ENCODE measurements at places on chromosomes 16 and 17.
A peak's percentile ranks its signal among the peaks of the same experiment; 100 is the strongest.

GRCh38 chr17:55588446-55589242 is 77.4 kb upstream of the SMIM36 start:
- no peak for DNase-seq

DNA sequence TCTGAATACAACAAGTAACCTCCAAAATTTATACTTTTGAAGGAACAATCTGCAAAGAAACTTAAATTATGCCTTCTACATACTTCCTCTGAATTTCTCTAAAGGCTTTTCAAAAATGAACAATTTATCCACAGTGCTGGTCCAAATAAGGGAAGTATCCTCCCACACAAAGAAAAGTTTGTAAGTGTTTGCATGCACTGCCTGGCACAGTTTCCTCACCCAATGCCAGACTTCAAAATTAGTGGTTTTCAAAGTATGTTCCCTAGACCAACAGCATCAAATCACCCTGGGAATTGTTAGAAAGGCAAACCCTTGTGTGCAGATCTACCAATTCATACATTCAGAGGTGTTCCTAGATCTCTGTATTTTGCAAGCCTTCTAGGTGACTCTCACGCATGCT is 82.5 kb downstream of the PCTP start:
- no peak for DNase-seq

DNA sequence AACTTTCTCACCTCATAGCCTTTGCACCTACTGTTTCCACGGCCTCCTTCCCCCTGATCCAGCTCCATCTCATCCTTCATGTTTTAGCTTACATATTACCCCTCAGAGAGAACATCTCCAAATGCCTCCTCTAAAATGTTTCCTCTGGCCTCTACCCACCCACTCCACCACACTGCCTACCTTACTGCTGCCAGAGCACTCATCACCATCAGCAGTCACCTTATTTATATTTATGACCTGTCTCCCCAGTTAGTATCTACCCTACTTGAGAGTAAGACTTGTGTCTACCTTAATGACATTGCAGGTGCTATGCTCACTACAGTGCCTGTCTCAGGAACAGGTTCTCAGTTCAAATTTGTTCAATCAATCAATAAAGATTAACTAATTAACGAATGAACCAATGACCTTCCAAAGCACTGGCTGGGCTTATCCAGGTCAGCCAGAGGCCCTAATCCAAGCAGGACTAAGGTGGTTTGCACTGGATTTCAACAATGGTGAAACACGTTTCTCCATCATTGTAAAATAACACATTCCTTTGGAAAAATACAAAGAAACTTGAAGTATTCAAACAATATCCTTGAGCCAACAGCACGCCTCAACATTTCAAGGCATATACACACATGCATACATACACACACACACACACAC is 41.1 kb downstream of the AMFR start:
- DNase-seq: no peak

DNA sequence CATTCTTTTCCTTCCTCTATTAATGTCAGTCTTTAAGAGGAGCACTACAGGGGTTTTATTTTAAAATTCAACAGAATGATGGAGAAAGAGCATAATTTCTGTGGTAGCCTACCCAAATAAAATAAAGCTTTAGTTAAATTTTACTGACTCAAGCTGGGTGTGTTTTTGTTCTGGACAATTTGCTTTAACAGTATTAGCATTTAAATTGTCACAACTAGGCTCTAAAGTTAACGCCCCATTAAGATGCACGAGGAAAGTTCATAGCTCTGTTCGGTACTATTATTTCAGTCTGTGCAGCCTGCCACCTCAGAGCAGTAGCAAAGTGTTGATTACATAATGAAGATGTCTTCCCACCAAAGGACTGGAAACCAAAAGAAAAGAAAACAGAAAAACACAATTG is 52.0 kb downstream of the CDK12 start:
- no peak for DNase-seq

GRCh38 chr16:56425439-56425832 is at the start of gene AMFR:
Gene AMFR, minus strand, starts transcription at chr16:56425545. Its CDS starts 218 bp downstream, at chr16:56425327.
- DNase-seq: peak; percentile 71

DNA sequence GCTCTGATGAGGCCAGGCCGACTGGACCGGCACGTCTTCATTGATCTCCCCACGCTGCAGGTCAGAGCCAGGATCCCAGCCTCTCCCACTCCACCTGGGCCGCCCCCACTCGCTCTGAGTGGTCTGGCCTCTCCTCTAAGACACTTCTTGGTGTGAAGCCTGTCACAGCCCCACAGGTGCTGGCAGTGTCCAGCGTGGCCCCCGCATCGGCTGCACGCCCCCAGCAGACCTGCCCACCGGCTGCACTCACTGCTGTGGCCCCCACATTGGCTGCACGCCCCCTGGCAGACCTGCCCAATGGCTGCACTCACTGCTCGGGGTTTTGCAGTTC is 15.8 kb upstream of the RPL13 start:
- DNase-seq: no peak

DNA sequence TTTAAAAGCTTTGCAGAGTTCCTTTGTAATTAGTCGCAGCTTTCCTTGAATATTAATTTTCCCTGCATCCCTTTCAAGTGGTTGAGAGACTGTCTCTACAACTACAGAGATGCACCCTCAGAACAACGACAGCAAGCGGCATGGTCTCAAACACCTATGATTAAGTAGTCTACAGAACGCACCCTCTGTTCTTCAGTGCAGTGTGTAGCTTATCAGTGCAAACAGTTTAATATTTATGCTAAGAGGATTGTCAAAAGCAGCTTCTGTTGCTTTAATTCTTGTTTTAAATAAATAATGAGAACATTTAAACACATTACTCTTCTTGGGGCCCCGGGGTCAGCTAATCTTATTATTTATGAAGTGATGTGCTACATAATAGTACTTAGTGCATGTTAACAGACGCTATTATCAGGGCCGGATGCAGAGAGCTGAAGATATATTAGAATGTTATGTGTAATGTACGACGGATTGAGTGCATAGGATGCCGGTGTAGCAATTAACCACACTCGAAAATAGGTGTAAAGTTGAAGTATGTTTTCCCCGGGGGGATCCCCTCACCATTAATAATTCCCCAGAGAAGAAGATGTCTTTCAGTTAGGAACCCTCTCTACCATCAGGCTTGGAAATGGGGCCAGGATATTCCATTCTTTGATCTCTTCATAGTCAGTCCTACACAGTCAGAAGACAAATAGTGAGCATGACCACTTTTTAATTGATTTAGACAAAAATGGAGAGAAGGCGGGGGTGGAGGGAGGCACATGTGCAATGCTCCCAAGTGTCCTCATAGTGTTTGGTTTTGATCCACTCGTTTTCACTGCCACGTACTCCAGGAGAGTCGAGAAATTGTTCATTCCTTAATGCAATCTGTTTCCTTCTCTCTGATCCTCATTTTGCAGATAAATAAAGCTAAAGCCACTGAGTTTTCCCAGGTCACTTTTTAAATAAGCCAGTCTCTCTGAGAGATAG is 176.3 kb downstream of the IRX3 start:
- DNase-seq: no peak

DNA sequence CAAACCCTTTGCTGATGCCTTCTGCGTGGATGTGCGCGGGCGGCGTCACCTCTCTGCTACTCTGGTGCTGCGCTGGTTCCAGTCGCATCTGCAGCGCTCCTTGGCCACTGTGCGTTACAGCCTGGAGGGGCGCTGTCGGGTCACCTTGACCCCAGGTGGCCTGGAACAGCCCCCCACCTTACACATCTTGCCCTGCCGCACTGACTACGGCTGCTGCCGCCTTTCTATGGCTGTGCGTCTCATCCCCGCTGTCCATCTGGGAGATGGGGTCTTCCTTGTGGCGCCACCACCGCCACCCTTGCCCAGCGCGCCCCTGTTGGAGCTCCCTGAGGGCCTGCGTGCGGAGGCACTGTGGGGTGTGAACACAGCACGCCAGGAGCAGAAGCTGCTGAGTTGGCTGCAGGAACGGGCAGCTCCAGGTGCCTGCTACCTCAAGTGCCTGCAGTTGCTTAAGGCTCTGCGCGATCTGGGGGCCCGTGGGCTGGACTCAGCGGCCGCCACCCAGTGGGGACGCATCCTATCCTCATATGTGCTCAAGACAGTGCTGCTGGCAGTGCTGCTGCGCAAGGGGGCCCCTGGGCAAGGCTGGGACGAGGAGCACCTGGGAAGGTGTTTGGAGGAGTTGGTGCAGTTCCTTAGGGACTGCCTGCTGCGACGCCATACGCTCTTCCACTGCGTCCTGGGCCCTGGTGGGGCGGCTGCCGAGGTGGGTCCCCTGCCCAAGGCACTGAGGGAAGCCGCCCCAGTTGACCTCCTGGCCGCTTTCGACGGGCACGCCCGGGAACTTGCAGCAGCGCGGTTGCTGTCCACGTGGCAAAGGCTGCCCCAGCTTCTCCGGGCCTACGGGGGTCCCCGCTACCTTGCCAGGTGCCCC is 1.6 kb downstream of the ITPRIPL2 start:
- no peak for DNase-seq

- DNase-seq: peak; percentile 93
Observed at GRCh38 chr17:81401723-81402529, 6.7 kb downstream of the BAHCC1 start.

DNA sequence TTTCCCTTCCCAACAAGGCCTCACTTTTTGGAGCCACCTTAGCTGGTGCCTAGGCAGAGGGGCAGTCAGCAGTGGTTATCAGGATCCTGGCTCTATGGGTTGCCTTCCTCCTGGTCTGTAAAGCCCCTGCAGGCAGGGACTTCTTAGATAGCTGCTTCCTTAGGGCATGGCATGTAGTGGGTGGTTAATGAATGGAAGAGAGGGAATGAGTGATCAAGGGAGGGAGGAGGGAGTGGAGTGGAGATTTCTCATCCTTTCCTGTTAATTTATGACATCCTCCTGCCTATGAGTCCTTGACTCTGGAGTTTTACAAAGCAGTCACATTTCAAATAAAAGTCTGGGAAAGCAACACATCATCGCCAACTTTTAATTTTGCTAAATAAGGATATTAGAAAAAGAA is 40.7 kb downstream of the SNX20 start:
- no peak for DNase-seq

DNA sequence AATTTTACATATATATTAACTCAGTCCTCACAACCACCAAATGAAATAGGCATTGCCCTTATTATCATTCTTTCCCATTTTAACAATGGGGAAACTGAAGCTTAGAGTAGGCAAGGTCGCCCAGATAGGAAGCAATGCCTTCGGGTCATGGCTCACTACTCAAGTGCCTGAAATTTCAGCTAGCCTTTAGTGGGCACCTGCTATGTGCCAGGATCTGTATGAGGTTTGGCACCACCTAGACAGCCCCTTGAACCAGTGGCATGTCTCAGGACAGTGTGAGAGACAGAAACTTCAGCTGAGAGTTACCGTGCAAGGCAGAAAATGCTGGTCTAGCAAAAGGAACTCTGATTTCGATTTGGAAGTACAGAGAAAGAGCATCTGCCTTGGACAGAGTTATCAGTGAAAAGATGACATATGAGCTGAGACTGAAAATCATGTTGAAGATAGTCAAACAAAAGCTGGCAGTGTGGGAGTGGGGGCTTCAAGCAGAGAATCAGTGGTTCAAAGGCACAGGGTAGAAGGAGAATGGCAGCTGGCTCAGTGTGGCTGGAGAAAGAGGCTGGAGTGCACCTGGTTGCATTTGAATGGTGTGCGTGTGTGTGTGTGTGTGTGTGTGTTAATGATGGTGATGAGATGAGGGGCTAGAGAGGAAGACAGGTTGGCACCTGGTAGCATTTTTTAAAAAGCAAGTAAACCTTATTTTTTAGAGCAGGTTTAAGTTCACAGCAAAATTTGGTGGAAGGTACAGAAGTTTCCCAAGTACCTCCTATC is 29.1 kb downstream of the CDH13 start:
- no peak for DNase-seq

- DNase-seq: peak; percentile 44
Observed at GRCh38 chr16:19307587-19308241, 22.2 kb downstream of the CLEC19A start.

DNA sequence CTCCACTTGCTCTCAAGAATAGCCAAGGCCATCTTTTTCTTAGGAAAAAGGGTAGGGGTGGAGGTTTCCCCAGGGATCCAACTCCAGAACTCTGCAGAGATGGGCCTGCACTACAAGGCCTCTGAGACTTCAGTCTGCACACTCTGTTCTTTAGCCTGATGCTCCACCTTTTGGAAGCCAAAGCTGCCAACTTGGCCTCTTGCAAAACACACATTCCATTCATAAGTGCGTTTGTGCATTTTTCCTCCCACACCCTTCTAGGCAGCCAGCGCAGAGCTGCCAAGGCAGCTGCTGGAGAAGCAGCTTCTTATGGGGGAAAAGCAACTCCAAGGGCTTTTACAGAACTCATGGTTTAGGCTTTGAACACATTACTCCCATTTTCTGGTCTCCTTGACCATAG is 45.3 kb downstream of the REXO5 start:
- DNase-seq: peak; percentile 31

GRCh38 chr16:528111-529011 is 849 bp downstream of the CAPN15 start:
- no peak for DNase-seq

GRCh38 chr16:57530104-57530521 is 6.3 kb downstream of the CCDC102A start:
- DNase-seq: no peak

DNA sequence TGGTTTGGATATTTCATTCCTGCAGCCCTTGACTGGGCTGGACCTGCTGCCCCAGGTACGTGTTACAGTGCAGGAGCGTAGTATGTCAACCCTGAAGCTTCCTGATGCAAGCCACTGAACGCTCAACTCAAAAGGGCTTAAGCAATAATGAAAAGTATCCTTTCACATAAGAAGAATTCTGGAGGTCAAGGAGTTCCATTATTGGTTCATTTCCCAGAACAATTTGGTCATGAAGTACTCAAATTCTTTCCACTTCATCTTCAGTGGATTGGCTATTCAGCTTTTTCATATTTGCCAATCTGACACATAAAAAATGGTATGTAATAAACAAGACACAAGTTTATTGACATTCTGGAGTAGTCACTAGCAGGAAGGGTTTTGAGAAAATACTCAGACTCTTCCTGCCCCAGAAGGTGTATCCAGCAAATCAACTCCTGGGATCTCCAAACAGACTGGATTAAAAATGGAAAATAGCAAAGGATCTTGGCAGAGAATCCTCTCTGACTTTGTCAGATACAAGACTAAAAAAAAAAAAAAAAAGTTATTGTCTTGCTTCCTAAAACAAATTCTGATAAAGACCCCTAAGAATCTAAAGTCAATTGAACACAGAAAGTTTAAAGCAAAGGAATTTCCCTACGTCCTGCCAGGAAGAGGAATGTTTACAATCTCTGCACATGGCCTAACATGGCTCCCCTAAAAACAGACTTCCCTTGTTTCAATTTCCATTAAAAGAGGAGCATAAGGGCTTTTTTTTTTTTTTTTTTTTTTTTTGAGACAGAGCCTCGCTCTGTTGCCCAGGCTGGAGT is 37.5 kb upstream of the WSB1 start:
- DNase-seq: no peak

DNA sequence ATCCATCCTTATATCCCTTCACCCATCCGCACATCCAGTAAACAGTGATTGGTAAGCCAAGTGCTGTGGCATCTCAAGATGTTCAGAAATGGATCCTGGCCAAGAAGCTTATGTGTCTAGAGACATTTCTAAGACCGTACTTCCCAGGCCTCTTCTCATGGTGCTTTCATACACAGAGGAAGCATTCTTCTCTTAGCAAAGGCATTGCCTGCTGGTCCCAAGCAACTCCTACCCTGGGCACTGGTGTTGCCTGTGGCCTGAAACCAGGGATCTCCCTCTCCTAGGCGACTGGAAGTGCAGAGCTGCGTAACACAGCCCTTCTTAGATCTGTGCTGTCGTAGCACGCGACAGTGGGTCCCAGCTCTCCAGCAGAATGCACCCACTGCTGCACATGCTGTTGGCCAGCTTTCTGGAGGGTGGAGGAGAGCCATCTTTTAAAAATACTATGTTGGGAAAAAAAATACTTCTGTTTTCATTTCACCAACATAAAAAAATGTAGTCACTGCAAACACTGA is 182.9 kb downstream of the CCDC182 start:
- DNase-seq: no peak

GRCh38 chr17:66406701-66407644 is 104.6 kb downstream of the PRKCA start:
- DNase-seq: no peak
